ENCODE measurements at places on chromosomes 2 and 18.

DNA sequence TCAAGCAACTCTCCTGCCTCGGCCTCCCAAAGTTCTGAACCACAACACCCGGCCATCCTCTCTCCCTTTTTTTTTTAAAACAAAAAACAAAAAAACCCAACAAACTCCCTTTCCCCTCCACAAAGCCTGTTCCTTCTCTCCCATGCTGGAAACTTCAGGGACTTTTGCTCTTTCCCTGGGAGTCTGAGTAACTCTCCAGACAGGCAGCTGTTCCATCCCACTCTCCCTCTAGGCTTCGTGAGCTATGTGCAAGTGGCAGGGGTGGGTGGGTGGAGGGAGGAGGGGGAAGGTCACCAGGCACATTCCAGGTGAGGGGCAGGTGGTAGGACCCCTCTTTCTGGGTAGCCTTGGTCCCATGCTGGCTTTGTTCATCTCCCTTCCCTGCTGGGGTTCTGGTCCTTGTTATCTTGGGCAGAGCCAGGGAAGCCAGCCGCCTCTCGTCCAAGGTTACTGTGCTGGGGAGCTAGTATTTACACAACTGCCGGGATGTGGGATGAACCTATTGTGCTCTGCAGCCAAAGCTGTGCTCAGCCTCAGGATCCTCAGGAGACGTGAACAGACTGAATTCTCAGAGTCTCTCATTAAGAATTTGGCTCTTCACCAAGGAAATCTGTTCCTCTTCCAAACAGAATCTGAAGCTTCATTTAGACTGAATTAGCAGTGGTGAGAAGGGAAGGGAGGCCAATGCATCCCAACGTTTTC is 106.9 kb downstream of the LIPG start:
- H3K27me3 ChIP-seq, result peaks cover 42% of the 10 kb centered on the region
- no peak overlapping the region for H3K4me3 ChIP-seq
- H3K4me1 ChIP-seq, result no peaks in the 10 kb centered on the region
- H3K36me3 ChIP-seq, result no peaks in the 10 kb centered on the region
- no peak overlapping the region for H3K27ac ChIP-seq

DNA sequence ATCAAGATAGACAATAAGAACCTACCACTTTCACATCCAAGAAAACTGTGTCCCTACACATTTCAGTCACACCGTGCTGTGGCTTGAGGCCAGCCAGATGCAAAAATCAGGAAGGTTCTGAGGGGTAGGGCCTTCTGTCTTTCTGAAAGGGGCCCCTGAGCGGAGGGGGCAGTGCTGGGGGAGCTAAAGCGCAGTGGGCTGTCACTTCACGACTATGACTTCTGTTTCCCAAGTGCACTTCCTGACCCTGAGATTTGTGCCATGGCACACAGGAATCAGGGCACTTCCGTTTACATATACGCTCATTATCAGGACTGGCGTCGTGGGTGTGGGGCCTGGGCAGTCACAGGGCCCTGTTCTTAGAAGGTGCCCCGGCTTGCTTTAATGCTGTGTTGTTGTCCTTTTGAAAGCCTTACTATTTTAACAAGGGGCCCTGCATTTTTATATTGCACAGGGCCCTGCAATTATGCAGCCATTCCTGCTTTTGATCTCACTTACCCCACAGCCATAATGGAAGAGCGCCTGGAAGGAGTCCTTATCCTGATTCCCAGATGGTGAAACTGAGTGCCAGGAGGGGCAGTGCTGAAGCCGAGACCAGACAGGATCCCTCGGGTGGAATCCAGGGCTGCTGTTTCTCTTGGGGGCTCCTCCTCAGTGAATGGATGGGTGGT is 620 bp downstream of the NGEF start:
- no peak overlapping the region for H3K4me3 ChIP-seq
- no peaks in the 10 kb centered on the region for H3K36me3 ChIP-seq
- DNase-seq, result no peak
- peaks cover 24% of the 10 kb centered on the region for H3K27me3 ChIP-seq
- no peaks in the 10 kb centered on the region for H3K4me1 ChIP-seq

- H3K4me1 ChIP-seq, result no peaks in the 10 kb centered on the region
- peaks cover 52% of the 10 kb centered on the region for H3K36me3 ChIP-seq
- H3K27me3 ChIP-seq, result no peaks in the 10 kb centered on the region
- H3K4me3 ChIP-seq, result no peak overlapping the region
Observed at GRCh38 chr2:69330781-69331180, 56.2 kb downstream of the GFPT1 start.

GRCh38 chr2:104408266-104408665 is 445.6 kb upstream of the POU3F3 start:
- no peaks in the 10 kb centered on the region for H3K27me3 ChIP-seq
- H3K4me3 ChIP-seq, result no peak overlapping the region
- no peak for DNase-seq
- H3K4me1 ChIP-seq, result no peaks in the 10 kb centered on the region
- H3K36me3 ChIP-seq, result no peaks in the 10 kb centered on the region

DNA sequence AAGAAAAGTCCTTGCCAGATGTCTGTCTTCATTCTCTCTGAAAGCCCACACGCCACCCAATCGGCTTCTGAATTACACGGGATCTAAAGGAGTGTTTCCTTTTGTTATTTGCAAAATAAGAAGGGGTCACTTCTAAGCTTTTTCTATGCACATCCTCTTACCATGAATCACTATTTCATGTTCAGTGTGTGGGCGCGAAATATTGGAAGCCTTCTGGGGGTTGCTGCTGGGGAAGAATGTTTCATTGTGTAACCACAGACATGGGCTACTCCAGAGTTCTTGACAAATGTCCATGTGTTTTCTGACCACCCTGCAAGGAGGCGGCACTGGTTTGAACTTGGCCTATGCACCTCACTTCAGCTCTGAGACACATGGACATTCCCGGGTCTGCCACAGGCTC is 133.6 kb upstream of the APCDD1 start:
- H3K4me1 ChIP-seq, result no peaks in the 10 kb centered on the region
- no peak overlapping the region for H3K4me3 ChIP-seq
- DNase-seq, result no peak
- no peak overlapping the region for H3K27ac ChIP-seq
- no peaks in the 10 kb centered on the region for H3K36me3 ChIP-seq

DNA sequence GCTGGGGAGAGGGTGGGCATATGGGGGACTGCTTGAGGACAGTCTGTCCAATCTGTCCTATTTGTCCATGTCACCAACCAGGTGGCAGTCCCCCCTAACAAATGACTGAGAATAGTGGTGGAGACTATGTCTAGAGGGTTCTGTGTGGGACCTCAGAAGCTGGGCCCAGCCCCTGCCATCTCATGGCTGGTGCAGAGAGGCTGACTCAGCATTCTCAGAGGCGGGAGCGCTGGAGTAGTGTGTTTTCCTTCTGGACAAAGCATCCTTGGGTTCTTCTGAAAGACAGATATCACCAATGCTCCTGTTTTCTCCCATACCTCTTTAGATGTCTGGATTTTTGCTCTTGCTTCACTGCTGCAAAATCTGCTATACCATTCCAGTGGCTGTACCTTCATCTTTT is 44.1 kb upstream of the SP140L start:
- H3K36me3 ChIP-seq, result peaks cover 57% of the 10 kb centered on the region
- H3K4me3 ChIP-seq, result no peak overlapping the region
- no peak overlapping the region for H3K27ac ChIP-seq

Data from activated naive CD4-positive, alpha-beta T cell treated with anti-CD3 and anti-CD28 coated beads, Interleukin-2, amount 10 ng/mL, durations not matched to agents 7 days and 5 days (primary cell).